ENCODE measurements at places on chromosomes 12 and 14. TPM values are rescaled to one million over a fixed set of nuclear protein-coding genes. Genes with fewer than 3 reads are reported as not detected.

The SLC7A7 gene
- total RNA-seq: 9.8 TPM

The POTEG gene
- not detected for total RNA-seq

The SERPINA5 gene
- not detected for total RNA-seq

The DAO gene
- not detected for total RNA-seq

The HPD gene
- total RNA-seq: 1.5 TPM

The NDRG2 gene
- total RNA-seq: 3.2 TPM

The TAS2R20 gene
- not detected for total RNA-seq

The PTPRB gene
- total RNA-seq: 1.0 TPM

The BIN2 gene
- total RNA-seq: 0.11 TPM

The WIF1 gene
- total RNA-seq: not detected

The FIGNL2 gene
- total RNA-seq: 0.38 TPM

The ANGEL1 gene
- total RNA-seq: 11.0 TPM

The ADAM20 gene
- not detected for total RNA-seq

The ZNF891 gene
- total RNA-seq: 0.55 TPM

The RNASE2 gene
- not detected for total RNA-seq

The SIX1 gene
- 9.3 TPM for total RNA-seq

The KRT78 gene
- total RNA-seq: not detected

The PZP gene
- total RNA-seq: not detected

The FAM181A gene
- total RNA-seq: not detected

The PIK3C2G gene
- not detected for total RNA-seq

The FAM90A1 gene
- total RNA-seq: 0.14 TPM

The DDN gene
- total RNA-seq: 0.69 TPM

The BCAT1 gene
- 13.3 TPM for total RNA-seq

The AQP5 gene
- not detected for total RNA-seq

The MRPS35 gene
- total RNA-seq: 94.1 TPM

The CEBPE gene
- not detected for total RNA-seq

The PMCH gene
- total RNA-seq: not detected

The OTUB2 gene
- 4.2 TPM for total RNA-seq

The ANO2 gene
- not detected for total RNA-seq

The THAP2 gene
- 4.4 TPM for total RNA-seq

The KIF21A gene
- total RNA-seq: 24.9 TPM

The LRCOL1 gene
- not detected for total RNA-seq

The IAPP gene
- not detected for total RNA-seq

The LRP1 gene
- 25.7 TPM for total RNA-seq

The KCNH5 gene
- total RNA-seq: not detected
